ENCODE measurements at places on chromosomes 3 and 15.

DNA sequence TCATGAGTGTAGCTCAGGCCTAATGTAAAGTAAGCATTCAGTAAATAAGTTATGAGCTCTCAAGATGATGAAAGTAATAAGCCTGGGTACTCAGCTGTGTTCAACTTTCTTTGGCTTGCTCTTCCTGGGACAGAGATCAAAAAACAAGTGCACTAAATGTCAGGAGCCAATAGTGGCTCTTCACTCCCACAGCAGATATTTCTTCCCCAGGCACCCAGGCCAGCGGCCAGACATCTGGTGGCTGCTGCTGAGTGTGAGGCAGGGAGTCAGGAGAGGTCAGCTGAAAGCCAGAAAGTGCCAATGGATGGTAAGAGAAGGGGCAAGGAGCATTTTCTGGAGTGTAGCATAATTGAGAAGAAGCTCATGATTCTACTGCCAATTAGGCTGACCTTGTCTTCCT lies 18.2 kb upstream of the ITGA11 start:
- DNase-seq: no peak

- peak; percentile 87 for DNase-seq
These were observed at the start of gene IL17RC for GRCh38 chr3:9916734-9917680. IL17RC (plus strand) TSS chr3:9917098; CDS start chr3:9917316, 218 bp downstream.

DNA sequence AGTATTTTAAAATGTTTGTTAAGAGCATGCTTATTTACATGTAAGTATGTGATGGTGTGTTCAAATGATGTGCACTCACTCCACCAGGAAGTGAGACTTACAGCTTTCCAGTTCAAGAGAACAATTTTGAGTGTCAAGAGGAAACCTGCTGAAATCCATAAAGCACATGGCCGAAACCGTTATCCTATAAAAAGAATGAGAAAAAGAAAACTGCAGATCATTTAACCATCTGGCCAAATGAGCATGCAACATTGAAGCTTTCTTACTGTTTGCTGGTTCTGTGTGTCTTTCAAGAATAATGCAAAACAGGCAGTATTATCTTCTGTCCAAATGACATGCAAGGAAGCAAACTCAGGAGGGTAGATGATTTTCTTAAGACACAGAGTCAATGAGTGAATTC lies 26.3 kb downstream of the GABRR3 start:
- DNase-seq: no peak

GRCh38 chr3:190345878-190346277 lies 23.6 kb upstream of the CLDN1 start:
- DNase-seq: peak; percentile 64

GRCh38 chr15:87816016-87816415 lies 440.5 kb downstream of the NTRK3 start:
- no peak for DNase-seq

GRCh38 chr15:64642875-64643274 lies 132.5 kb downstream of the RBPMS2 start:
- peak; percentile 28 for DNase-seq

GRCh38 chr3:157201648-157202278 lies 41.8 kb upstream of the CCNL1 start:
- peak; percentile 45 for DNase-seq

DNA sequence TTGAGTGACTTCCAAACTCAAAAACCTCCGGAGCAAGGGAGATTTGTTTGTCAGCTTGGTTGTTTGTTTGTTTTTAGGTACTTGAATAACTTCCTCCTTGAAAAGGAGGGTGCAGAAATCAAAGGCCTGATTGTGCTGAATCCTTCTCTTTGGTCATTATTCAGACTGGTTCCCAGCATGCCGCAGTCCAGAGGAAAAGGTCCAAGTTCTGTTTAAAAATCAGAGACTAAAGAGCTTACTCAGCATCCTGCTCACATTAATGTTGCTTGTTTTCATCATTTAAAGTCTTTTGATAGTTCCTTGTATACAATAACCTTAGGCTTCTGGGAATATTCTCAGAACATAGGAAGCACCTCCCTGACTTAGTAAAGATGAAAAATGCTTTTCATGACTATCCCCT lies 982 bp upstream of the SCG3 start:
- no peak for DNase-seq

DNA sequence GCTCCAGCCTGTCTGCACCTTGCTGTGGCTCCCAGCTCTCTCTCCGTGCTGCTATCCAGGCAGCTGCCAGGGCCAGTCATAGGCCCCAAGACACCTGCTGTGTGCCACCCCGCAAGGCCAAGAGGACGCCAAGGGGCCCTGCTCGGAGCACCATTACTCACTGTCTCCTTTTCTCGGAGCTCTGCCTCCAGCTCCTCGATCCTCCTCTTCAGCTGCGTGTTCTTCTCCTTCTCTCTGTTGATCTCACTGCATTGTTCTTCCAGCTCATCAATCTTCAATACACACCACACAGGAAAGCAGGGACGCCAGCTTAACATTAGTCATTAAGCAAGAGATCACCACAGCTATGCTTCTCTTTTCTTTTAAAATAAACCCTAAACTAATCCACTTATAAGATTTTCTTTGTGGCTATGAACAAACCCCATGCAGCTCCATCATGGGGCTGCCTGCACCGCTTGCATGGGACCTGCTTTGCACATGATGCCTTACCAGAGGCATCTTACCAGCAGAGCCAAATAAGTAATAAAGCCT lies 42.6 kb downstream of the WHAMM start:
- no peak for DNase-seq

GRCh38 chr15:65821070-65821469 lies 29.0 kb upstream of the DENND4A start:
- DNase-seq: no peak

DNA sequence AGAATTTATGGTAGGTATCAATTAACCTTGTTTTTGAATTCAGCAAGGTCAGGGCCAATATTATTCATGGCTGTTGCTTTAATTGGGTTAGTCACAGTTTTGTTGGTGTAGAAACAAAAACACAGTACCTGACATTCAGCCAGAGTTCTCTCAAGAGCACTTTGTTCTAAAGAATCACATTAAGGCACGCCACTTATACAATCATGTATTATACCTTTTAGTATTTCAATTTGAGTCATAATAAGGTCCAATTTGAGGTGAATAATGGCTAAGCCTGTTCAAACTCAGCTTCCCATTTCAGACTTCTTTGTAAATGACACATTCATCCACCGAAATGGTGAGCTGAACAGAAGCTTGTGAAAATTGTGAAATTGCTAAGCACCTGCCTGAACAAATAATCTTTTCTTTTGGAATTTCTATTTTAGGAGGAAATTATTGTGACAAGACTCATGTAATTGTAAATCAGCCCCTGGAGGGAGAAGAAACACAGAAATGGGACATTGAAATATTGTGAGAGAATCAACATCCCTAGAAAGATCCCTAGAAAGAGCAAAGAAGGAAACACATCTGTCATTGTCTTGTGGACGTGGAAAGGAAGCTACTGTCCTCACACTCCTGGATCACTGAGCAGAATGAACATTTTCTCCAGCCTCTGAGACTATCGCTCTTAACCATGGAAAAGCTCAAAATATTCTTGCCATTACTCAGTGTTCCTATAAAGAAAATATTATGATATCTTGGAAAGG lies 29.3 kb downstream of the RIOX2 start:
- no peak for DNase-seq

Measured in ACHN (cell line).